ENCODE measurements at places on chromosomes 5 and 9.

DNA sequence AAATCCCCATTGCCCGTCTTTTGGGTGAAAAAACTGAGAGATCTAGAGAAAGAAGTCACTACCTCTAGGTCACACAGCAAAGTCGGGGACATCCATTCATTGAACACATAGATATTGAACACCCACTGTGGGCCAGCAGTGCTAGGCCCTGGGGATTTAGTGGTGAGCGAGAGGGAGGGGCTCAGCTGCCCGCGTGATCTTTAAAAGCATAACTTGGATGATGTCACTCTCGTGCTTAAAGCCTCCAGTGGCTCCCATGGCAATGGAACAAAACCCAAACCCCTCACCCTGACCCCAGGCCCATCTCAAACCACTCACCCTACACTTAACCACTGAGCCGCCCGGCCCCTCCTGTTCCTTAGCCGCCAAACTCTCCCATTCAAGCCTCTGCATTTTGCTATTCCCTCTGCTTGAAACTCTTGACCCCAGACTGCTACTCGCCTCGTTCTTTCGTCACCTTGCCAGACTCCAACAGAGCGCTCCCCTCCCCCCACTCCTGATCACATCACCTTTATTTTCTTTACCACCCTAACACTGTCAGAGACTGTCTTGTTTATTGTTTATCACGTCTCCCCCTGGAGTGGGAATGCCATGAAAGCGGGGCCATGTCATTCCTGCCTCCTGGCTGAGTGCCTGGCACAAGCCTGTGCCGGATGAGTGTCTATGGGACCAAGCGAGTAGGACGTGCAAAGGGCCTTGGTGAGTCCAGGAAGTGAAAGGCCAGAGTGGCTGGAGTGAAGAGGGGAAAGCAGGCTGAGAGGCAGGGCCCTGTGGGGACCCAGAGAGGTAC, 710 bp upstream of the PIP5KL1 start:
- no peak for DNase-seq

- DNase-seq = no peak
Observed at GRCh38 chr5:66241136-66241825, 97.2 kb downstream of the SREK1 start.

- no peak for DNase-seq
Observed at GRCh38 chr5:82418608-82418950, 140.4 kb upstream of the RPS23 start.

DNA sequence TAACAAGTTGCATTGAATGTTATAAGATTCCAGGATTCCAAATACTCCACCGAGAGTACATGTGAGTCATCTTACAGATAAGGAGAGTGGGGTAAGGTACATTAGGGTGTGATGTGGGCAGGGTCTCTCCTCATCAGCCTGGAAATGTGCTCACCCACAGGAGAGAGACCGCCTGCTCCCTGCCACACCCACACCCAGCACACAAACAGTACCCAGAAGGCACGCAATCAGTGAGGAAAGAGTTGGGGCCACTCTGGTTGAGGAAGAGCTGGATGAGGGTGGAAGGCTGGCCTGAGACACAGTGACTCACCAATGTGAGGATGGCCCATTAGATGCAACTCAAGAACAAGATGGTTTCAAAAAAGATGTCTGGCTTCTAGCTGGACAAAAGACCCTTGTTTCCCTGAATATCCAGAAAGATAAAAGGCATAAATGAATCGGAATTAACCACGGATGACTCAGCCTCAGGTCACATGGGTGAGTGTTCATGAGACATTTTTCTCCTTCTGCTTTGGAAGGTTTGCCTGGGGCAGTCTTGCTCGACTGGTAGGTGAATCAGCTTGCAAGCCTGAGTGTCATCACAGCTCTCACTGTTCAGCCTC, 51.1 kb upstream of the LHFPL2 start:
- DNase-seq = peak; percentile 77

GRCh38 chr5:108398964-108399363, 17.1 kb upstream of the FBXL17 start:
- DNase-seq = no peak

DNA sequence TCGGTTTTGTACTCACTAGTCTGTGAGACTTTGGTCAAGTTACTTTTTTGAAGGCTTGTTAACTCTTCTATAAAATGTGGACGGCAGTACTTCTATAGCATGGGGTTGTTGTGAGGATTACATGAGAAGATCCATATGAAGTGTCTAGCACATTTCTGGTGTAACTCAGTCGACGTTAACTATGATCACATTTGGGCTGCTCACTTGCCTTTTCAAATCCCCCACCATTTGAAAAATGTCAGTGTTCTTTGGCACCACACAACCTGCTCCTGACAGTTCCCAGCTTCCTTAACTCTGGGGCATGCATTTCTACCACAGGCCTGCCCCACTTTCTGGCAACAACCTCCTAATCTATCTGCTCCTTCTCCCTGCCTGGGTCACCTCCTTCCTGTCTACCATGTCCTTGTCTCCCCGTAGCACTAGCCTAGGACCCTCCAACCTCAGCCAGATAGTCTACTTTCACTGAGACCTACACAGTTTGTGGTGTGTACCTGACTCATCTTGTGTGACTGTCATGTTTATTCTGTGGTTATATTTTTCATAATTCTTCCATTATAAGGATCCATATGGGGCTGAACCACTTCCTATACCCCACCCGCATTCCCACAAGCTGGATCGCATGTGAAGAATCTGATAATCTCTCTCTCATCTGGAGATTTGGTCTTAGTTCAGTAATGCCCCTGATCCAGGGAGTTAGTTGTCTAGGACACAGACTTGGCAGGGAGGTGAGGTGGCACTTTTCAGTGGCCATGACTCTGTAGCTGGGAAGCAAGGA, 30.2 kb upstream of the BASP1 start:
- no peak for DNase-seq

DNA sequence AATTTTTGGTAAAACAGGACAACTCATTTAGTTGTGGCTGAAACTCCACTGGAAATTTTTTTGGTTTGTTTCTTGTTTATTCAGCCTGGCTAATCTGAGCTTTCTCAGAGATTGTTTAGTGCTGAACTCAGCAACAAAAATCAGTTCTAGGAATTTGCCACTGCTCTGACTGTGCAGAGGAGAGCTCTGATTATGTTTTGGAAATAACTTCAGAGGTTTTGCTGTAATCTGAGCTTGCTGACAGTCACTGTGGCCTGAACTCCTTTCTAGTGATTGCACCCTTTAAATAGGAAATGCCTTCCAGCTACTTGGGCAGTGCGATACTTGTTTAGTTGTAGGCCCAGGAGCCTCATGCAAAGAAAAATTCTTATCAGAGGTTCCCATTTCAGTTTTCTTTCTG, 60.2 kb downstream of the OSTF1 start:
- peak; percentile 41 for DNase-seq

DNA sequence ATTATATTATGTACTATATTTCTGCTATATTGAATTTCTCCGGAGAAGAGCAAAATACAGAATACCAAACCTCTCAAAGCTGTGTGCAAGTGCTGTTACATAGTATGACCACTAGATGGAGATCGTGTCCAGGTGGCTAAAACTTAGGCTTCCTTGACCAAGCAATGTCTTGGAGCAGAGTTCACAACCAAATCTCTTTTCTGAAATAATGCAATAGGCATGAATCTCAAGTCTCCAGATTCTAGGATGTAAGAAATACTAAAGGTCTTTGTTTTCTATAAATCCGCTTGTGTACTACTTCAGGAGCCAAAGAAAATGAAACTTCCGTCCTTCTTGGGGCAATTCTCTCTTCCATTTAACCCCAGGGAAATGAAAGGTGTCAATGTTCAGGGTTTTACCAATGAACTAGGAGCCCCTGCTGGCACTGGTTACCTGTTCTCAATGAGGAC, 181.5 kb upstream of the RAI14 start:
- DNase-seq = no peak

GRCh38 chr5:154273963-154274827, 83.7 kb downstream of the GALNT10 start:
- no peak for DNase-seq

DNA sequence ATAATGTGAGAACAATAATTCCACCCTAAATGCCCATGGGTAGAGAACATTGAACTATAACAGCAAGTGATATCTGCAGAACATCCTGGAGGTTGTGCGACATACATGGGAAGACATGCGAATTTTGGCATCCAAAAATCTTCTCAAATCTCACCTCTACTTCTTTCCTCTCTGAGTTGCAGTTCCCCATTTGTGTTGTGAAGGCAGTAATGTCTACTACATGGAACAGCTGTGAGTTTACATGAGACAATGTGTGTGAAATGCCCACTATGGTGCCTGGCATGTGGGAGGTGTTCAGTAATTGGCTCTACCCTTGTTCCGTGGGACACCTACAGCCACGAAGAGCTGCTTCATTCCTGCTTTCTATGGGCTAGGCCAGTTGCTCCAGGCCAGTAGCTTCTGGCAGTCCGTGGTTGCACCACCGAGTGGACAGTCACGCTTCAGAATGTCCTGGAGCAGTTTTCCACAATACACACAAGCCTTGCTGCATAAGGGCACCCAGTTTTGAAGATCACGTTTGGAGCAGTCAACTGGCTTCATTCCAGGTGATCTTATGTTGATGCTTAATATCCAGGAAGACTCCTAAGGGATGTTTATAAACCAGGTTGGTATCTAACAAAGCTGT, 297.7 kb downstream of the DEPDC1B start:
- DNase-seq = no peak

GRCh38 chr5:111427762-111428161, 84.6 kb downstream of the STARD4 start:
- DNase-seq = no peak

GRCh38 chr5:140196115-140196814, 21.3 kb downstream of the CYSTM1 start:
- no peak for DNase-seq
